ENCODE measurements at places on chromosomes 7 and 10.

DNA sequence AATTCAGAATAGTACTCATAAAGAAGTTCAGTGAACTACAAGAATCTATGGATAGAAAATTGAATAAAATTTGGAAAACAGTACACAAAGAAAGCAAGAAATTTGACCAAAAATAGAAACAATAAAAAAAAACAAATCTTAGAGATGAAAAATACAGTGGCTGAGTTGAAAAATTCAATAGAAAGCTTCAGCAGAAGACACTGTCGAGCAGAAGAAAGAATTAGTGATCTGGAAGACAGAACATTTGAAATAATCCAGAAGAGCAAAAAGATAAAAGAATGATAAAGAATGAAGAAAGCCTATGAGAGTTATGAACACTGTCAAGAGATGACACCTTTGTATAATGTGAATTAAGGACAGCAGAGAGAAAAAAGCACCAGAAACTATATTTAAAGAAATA, 480.6 kb downstream of the SDK1 start:
- no peak for DNase-seq

GRCh38 chr10:49579621-49580020, 30.5 kb upstream of the SLC18A3 start:
- no peak for DNase-seq

- no peak for DNase-seq
These were observed 110.2 kb downstream of the TMEM26 start for GRCh38 chr10:61342858-61343572.

GRCh38 chr7:11236680-11237079, 263.0 kb downstream of the PHF14 start:
- DNase-seq: no peak

GRCh38 chr7:50687575-50688225, 95.0 kb downstream of the GRB10 start:
- DNase-seq: no peak

DNA sequence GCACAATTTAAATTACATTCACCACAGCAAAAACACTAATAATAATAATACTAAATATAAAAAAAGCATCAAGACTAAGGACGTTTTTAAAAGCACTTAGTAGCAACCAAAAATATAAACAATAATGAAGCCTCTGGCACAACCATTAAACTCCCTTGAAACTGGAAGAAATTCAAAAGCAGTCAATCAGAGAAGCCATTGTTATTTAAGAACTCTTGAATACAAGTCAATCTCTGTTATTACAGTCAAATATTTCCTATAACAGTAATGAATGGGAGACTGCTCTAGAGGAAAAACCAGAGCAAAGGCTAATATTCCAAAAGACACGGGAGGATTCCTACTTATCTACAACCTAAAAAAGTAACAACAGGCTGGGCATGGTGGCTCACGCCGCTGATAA, 164.2 kb downstream of the KMT2E start:
- DNase-seq: no peak

GRCh38 chr10:90171014-90171722, 469.8 kb downstream of the KIF20B start:
- no peak for DNase-seq

GRCh38 chr7:101622609-101623173, 6.4 kb downstream of the MYL10 start:
- no peak for DNase-seq

- no peak for DNase-seq
These were observed 272.2 kb upstream of the YAE1 start for GRCh38 chr7:39294022-39294421.

GRCh38 chr10:50882540-50882983, 2.9 kb downstream of the A1CF start:
- no peak for DNase-seq

DNA sequence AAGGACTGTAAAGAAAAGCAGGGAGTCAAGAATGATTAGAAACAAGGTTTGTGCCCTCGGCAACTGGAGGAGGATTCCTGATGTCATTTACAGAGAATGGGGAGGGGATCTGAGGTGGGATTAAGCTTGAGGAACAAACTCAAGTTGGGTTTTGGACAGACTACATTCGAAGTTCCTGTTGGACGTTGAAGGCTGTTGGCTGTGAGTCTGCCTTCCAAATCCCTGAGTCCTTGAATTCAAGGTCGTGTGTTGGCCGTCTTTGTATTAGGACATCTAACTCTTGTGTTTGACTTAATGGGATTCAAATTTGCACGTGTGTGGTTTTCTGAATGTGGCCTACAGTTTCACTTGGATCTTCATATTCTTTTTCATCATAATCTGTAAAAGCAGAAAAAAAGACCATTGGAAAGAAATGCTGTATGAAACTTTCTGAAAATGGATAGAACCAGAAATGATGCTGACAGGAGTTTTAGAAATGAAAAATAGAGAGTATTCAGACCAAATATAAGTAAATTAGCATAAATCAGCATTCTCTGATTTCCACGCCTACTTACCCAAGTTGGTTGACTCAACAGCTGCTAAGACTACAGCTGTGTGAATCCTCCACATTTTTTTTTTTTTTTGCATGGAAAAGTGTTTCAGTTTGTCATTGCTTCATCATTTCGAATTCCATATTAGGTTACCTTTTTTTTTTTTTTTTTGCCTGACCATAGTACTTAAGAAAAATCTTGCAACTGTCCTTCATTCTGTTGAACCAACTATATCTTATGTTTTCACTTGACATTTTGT, 94.8 kb downstream of the KIAA1217 start:
- DNase-seq: no peak

DNA sequence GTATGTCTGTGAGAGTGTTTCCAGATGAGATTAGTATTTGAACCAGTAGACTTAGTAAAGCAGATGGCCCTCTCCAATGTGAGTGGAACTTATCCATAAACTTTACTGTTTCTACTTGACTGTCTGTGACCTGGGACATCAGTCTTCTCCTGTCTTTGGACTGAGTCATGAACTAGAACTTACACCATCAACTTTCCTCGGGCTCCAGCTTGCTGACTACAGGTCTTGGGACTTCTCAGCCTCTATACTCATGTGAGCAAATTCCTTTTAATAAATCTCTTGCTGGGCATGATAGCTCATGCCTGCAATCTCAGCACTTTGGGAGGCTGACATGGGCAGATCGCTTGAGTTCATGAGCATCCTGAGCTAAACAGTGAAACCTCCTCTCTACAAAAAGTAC, 25.7 kb upstream of the WAPL start:
- no peak for DNase-seq

DNA sequence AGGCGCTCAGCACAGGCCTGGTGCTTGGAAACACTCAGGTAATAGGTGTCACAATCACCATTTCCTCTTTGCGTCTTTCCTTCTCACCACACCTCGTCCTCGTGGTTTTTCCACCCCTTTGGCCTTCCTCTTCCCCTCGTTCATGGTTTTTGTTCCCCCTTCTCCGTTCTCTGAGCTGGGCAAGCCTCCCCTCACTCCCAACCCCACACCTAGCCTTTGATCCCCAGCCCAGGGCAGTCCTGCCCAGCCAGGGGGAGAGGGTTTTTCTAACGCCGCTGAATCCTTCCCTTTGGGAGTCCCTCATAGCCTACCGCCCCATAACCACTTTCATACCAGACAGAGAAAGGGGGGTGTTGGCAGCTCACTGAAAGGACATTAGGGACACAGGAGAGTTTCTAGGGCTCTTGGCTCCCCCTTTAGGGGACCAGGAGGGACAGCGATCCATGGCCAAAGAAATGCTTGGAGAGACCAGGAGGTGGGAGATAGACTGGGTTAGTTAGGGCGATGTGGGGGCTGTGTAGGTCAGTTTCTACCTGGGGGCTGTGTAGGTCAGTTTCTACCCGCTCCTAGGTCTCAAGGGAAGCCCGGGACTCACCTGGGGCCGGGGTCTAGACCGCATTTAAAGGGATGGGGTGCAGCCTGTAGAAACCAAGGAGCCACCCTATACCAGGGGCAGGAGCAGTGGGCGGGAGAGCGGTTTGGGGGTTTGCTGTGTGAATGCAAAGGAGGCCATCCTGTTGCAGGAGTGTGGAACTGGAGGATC, 1.4 kb downstream of the EPHB4 start:
- no peak for DNase-seq

- no peak for DNase-seq
These were observed 5.8 kb downstream of the UNC5B start for GRCh38 chr10:71218046-71218650.

DNA sequence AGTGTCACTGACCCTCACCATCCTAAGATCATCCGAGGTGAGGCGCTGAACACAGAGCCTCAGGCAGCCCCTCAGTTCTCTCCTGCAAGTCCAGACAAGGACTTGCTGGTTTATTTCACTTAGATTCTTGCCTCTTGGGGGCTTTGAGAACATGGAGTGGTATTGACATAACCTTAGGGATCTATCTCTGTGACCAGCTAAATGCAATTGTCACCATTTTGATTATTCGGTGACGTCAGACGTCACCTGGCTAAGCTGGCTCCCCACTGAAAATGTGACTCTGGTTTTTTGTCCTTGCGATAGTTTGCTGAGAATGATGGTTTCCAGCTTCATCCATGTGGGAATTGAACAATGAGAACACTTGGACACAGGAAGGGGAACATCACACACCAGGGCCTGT, 49.2 kb upstream of the SFMBT2 start:
- no peak for DNase-seq

DNA sequence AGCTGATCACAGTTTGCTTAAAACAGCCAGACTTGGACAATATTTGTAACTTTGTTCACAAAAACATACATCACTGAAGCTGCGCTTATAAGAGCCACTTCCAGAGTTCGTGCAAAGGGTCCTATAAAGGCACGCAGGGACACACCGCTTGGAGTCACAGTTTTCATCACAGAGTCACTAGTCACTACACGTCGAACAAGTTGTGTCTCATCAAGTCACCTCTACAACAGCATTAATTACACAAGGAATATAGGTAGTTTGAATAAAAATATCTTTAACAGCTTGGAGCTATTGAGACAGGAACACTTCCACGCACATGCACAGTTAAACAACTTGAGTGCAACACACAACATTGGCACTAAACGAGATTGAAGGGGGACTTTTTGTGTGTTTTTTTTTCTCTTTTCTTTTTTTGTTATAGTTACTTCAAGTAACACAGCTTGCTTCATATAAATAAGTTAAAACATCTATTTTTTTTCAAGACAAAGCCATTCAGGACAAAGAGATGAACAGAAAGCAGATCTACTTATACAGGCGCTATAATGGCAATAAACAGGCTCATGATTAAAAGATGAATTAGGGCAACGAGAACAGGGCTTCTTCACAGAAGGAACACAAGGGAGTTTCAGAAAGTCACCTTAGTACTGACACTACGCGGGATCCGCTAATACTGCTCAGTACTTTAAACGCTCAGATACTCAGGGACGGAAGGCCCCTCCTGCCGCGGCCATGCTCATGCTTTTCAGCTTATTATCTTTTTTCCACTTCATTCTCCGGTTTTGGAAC, 2.2 kb downstream of the HOXA5 start:
- DNase-seq: no peak

- DNase-seq: no peak
These were observed 3.6 kb upstream of the ARID5B start for GRCh38 chr10:61897671-61898434.

DNA sequence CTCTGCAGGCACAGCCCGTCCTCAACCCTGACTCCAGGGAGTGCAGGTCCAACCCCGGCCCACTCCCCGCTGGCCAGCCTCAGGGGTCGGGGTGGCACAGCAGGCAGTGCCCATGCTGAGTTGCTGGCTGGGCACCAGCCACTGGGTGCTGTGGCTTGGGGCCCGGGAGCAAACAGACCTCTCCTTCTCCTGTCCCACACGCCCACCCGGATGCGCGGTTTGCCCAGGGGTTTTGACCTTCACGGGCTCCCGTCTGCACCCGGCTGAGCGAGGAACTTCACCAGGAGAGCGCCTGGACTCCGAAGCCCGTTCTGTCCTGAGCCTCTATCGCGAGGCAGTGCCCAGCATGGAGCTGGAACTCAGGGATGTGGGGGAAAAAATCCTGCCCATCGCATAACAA, 2.6 kb upstream of the GRIFIN start:
- no peak for DNase-seq

DNA sequence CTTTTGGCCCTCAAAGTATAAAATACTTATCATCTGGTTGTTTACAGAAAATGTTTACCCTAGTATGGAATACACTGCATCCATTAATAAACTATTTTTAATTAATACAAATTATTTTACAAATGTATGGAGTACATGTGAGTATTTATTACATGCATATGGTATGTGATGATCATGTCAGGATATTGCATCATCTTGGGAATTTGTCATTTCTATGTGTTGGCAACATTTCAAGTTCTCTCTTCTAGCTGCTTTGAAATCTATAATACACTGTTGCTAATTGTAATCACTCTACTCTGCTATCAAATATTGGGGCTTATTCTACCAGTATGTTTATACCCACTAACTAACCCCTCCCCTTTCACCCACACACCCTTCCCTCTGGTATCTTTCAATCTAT, 103.9 kb upstream of the THSD7A start:
- no peak for DNase-seq

DNA sequence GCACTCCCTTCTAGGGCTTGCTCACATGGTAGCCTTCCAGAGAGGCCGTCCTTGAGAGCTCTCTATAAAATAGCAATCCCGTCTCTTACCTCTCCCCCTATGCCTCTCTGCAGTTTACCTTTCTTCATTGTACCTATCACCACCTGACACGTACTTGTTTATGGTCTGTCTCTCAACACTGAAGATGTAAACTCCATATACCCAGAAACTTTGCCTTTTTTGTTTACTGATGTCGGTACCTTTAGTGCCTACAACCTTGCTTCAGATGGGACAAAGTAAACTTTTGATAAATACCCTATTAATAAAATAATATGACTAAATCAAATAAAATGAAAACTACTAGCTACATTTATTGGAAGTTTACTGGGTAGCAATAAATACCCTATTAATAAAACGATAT, 220.6 kb downstream of the GPAM start:
- DNase-seq: no peak

GRCh38 chr10:27399871-27400270, 104.2 kb upstream of the RAB18 start:
- no peak for DNase-seq

All from GM12892 (cell line).